ENCODE measurements at places on chromosomes 3 and 15. TPM values are rescaled to one million over a fixed set of nuclear protein-coding genes. Genes with fewer than 3 reads are reported as not detected.
A peak's percentile ranks its signal among the peaks of the same experiment; 100 is the strongest.

GRCh38 chr3:176926688-176927087, 270.6 kb downstream of the TBL1XR1 start:
- DNase-seq = no peak

DNA sequence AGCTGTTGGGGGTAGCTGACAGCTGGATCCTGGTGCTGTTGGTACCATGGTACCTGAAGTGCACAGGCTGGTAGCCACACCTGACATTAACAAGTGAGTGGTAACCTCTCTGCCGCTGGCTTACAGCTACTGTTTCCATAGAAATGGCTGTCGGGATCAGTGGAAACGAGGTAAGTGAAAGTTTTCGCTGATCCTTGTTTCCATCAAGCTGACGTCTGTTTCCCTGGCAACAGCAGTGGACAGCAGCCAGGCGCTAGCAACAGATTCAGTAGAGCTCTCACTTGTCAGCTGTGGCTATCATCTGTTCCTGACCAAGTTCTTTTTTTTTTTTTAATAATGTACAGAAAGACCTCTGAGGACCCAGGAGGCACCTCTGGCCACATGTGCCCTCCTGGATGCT, 166.2 kb downstream of the CHDH start:
- no peak for DNase-seq

The ZNF860 gene
- 0.14 TPM for polyA plus RNA-seq

GRCh38 chr3:58150130-58150809, 60.5 kb downstream of the DNASE1L3 start:
- no peak for DNase-seq

The DAZL gene
- not detected for polyA plus RNA-seq

DNA sequence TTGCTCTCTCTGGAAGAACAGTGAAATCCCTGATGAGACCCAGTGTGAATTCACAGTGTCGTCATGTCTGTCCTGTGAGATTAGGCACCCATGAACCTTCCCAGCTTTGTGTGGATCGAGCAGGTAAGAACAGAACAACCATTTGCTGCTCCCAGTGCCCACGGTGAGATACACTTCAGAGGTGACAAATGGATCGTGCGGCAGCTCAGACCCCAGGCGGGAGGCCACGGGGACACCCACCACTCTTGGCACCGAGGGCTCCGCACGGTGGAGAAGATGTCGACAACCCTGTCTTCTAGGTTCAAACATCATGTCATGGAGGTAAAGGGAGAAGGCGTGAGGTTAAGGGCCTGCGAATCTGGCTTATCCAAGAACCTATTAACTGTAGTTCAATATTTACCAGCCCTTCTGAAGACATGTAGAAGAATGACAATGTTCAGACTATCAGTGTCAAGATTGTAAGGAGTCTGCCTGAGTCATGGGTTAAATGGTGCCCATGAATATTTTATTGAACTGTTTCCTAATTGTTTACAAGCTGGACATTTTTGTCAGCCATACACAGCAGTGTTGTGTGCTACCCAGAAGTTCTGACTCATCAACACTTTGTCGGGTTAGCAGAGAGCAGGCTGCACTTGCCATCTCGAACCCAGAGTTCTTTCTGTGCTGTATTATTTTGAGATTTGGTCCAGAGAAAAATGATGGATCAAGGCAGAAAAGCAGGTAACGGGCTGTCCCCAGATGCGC, 15.5 kb upstream of the PCSK6 start:
- no peak for DNase-seq

The ZFAND6 gene
- 98.7 TPM for polyA plus RNA-seq

GRCh38 chr15:59917504-59918157, 86.5 kb upstream of the FOXB1 start:
- no peak for DNase-seq

The MYL3 gene
- polyA plus RNA-seq = 12,544 TPM

DNA sequence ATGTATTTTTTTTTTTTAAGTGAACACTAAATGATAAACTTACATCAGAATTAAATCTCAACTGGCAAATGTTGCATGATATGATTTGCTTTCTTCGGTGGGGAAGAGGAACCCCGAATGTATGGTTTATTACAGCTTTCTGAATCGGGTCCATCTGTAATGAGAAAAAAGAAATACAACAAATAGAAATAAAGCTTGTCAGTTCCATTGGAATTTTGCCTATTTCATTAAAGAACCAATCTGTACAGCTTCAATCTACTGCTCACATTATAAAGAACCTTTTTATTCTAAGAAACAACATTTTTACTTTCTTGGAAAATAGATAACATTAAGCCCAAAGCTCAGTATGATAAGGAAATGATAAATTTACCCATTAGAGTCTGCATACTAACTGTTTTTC, 186.5 kb downstream of the ZNF385D start:
- DNase-seq = no peak

DNA sequence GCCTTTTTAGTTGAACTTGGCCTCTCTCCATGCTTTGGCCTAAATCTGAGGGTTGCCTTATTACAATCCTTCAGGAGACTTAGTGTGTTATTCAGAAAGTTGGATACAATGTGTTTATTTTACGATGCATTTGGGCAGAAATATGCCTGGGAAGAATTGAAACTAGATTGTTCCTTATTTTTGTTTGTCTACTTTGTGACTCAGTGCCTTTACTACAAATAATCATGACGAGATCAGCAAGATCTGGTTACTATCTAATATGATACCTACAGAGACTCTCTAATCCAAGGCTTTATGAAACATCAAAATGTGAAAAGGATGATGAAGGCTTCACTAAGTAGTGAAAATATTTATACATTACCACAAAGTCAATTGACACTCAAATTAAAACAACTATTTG, 82.2 kb downstream of the RBMS3 start:
- DNase-seq = no peak

DNA sequence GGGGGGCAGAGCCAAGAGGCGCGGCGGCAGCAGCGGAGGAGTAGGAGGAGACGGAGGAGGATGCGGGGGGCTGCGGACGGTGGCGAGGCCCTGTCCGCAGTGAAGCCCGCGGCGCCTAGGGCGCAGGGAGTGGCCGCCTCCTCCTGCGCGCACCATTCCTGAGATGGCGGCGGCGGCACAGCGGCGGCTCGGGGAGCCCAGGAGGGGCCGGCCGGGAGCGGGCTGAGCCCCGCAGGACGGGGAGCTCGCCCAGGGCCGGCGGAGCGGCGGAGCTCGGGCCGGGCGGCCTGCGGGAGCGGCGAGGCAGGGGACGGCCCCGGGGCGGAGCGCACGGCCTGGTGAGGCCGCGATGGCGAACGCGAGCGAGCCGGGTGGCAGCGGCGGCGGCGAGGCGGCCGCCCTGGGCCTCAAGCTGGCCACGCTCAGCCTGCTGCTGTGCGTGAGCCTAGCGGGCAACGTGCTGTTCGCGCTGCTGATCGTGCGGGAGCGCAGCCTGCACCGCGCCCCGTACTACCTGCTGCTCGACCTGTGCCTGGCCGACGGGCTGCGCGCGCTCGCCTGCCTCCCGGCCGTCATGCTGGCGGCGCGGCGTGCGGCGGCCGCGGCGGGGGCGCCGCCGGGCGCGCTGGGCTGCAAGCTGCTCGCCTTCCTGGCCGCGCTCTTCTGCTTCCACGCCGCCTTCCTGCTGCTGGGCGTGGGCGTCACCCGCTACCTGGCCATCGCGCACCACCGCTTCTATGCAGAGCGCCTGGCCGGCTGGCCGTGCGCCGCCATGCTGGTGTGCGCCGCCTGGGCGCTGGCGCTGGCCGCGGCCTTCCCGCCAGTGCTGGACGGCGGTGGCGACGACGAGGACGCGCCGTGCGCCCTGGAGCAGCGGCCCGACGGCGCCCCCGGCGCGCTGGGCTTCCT, at the start of gene GPR27:
GPR27 (plus strand) TSS at position 155 of the 909 bp plus-strand sequence; CDS start at position 350, 195 bp downstream.
- no peak for DNase-seq

- DNase-seq = no peak
These were observed 58.8 kb downstream of the SLCO3A1 start for GRCh38 chr15:91912336-91912735.

- no peak for DNase-seq
These were observed 2.4 kb upstream of the PSMD2 start for GRCh38 chr3:184296616-184297015.

DNA sequence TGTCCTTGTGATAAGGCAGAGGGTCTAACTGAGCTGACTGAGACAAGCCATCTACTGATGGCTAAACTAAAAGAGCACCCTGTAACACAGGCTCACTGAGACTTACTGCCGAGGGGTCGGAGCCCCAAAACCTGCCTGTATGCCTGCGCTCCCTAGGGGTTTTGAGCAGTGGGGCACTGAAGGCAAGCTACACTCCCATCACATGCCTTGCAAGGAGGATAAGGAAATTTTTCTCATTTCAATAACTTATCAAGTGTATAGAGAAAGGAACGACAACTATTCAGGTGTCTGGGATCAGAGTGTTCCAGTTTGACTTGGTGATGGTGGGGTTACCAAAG, 292.2 kb downstream of the EPHA6 start:
- no peak for DNase-seq

The ABHD14A gene
- 21.7 TPM for polyA plus RNA-seq

The P2RY14 gene
- polyA plus RNA-seq = 2.9 TPM

The EIF4E3 gene
- 23.1 TPM for polyA plus RNA-seq

GRCh38 chr3:189233225-189233858, 61.6 kb downstream of the TPRG1 start:
- DNase-seq = peak; percentile 58

DNA sequence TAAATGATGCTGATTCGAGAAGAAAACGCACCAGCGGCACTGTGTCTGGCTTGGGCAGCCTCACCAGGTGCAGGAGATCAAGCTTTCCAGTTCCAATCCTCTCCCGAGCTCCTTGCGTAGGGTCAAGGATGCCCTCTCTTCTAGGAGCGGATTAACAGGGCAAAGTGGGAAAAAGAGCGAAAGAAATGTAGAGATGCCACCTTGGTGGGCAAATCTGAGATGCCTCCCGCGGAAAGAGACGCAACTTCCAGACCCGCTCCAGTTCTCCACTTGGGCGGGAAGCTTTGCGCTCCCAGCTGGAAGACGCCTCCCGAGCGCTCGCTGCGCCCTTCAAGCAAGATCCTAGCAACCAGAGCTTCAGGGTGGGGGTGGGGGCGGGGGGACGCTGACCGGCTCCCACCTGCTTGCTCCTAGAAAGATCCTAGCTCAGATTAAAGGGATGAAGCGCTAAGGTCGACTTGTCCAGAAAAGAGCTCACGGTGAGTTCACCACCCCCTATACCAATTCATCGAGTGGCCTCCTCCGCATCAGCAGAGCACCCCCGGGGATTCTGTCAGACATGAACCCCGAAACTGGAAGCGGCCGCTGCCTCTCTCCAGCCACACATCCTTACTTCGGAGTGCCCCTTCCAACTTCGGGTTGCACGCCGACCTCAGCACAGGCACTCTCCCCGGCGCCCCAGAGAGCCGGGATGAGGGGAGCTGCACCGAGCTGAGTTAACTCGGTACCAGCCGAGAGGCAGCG, 769 bp downstream of the TAFA4 start:
- DNase-seq = no peak

GRCh38 chr3:38332201-38332600, 14.4 kb upstream of the XYLB start:
- DNase-seq = no peak

DNA sequence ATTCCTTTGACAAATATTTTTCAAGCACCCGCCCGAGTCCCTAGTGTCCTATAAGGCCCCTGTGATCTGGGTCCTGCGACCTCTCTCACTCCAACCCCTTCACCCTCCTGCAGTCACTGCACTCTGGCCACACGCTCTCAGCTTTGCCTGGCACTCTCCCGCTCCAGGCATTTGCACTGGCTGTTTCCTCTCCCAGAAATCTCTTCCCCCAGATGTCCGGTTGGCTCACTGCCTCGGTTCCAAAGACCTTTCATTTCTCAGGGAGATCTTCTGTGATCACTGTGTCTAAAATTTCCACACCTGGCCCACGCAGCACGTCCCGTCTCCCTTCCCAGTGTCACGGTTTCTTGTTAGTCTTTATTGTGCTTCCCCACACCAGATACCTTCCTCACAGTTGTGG, 97.4 kb downstream of the WNT7A start:
- DNase-seq = no peak

DNA sequence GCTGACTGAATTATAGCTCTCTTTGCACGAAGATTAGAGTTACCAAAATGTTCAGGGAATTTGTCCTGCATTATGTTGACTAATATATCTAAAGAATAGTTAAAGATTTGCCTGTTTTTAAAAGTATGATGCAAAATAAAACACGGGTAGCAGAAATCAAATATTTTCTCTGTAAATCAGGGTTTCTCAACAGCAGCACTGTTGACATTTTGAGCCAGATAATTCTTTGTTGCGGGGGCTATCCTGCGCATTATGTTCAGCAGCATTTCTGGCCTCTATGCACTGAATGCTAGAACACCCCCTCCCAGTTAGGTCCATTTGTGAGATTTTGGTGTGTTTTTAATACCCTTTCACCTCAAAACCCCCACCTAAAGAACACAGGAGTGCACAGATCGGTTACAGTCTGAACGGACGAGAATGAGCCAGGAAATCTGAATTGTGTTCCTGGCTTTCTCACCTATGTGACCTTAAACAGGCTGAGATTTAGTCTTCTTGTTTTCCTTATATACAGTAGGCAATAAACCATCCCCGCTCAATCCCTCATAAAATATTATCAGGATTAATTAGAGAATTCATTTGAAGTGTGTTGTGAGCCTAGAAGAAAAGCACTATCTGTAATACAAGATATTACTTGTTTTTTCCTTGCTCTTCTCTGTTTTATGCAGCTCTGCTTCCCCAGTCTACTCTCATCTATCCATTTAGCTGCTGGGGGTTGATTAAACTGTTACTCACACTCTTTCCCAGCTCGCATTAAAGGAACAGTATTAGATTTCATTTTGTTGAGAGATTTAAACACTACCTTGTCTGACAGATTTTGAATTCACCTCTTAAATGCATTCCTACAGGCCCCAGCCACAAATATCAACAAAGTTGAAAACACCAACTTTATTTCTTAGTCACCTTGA, 247.5 kb upstream of the GOLIM4 start:
- no peak for DNase-seq

The C3orf52 gene
- polyA plus RNA-seq = 9.6 TPM

The IL17RD gene
- 2.4 TPM for polyA plus RNA-seq

DNA sequence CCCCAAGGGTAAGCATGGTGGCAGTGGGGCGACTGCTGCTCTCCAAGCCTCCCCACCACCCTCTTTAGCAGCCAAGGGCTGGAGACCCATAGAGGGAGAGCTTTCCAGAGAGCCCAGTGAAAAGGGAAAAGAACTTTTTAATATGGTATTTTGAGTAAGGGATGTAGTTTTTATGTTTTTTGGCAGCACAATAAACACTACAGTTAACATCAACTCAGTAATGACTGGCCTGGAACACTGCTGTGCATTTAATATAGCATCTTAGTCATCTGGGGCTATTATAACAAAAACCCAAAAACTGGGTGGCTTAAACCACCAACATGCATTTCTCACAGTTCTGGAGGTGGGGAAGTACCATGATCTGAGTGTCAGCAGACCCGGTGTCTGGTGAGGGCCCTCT, 495.8 kb downstream of the GABRG3 start:
- no peak for DNase-seq

GRCh38 chr3:169846458-169847193, 23.1 kb downstream of the LRRC31 start:
- no peak for DNase-seq

DNA sequence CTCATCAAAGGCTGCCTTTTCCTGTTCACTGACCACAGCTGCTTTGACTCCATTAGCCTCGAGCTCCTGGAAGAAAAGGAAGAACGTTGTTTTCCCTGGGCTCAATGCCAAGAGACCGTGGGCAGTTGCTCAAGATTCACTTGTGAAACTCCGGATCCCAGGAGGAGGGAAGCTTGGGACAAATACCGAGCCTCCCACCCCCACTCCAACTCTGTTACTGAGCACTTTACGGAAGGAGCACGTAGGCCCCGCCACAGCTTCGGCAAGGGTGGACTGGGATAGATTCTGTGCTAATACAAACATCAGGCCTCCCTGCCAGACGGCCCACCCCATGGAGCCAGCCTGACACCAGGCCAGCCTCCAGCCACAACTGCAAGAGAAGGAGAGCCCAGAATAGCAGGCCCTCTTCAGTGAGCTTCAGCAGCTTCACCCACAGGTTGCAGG, 10.8 kb upstream of the FANCD2 start:
- peak; percentile 87 for DNase-seq
